Stimulated activated CD4-positive, alpha-beta T cell treated with anti-CD3 and anti-CD28 coated beads, Interleukin-1b, Interleukin-23, amount 100 ng/mL, for 48 hours (primary cell): ENCODE measurements at places on chromosomes 4 and X.

DNA sequence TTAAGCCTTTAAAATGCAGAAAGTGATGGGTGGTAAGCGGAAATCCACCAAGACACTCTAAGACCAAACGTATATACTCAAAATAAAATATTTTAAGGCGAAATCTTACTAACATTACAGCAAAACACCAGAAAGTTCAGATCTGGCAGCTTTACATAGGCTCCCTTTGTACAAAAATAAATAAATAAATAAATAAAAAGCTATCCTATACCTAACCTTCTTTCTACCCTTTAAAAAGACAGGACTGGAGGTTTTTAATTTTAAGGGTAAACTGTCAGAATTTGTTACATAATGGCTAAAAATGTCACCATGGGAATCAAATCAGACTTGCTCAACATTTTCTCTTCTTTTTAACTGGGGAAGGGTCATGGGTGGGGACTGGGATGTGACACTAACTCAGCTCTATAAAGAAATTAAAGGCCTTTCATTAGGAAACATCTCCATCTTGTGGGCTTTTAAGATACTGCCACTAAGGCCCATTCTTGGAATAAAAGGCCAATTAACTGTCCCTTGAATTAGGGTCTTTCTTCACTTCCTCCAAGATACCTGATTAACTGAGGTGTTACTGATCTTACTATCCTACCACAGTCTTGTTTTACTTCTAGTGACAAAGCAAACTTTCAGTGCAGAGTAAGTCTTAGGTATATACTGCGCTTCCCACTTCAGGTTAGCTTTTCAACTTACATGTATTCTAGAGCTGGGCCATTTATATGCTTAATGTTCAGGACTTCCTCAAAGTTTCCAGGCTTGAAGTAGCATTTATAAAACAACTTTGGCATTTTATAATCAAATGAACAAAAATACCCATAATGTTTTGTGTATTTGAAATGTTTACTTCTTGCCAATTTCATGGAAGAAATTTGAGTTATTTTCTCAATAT is 13.3 kb downstream of the HNRNPD start:
- no peak for DNase-seq

DNA sequence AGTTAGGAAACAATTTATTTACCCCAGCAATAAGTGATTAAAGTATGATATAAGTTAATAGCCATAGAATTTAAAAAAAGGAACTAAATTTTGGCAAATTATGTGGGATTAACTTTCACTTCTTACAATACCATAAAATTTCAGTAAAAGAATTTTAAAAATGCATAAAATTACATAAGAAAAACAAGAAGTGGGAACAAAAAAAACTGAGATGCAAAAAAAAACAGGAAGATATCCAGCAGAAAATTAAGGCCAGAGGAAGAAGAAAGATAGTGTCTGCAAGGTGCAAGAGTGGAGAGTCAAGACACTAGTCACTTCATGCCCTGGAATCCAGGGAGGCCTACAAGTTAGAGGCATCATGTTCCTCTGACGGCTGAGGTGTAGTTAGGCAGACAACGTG is 184.2 kb downstream of the GASK1B start:
- DNase-seq: no peak

GRCh38 chr4:7412554-7412912 is 22.2 kb downstream of the PSAPL1 start:
- DNase-seq: no peak

DNA sequence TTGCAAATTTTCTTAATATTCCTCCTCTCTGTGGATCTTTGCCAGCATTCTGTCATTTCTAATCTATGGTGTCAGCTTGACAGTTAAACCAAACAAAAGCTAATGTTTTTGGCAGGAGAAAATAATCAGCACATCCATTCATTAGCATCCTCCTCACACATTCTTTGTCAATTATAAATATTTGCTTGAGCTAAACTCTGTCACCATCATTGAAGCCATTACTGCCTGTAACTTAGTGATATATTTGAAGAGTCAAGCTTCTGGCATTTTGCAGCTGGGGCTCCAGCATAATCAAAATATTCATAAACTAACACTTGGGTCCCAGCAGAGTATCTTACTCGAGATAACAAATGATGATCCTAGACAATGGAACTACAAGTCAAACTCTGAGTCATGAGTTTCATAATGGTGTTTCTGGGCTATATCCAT is 126.1 kb downstream of the EIF4E start:
- no peak for DNase-seq

DNA sequence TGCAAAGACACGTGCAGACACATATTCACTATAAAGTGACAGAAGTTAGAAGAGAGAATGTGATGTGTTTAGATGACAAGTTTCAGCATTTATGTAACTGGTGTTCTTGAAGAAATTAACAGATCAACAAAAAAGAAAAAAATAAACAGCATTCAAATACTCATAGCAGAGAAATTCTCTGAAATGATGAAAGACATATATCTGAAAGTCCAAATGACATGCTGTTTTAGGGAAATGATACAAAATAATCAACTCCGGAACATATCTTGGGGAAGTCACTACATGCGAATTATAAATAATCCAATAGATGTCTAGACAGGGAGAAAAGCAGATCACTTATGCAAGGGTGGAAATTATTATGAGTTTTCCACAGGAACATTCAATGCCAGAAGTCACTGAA is 146.0 kb downstream of the SPANXN4 start:
- no peak for DNase-seq

GRCh38 chrX:107677501-107677901 is 49.2 kb downstream of the PRPS1 start:
- DNase-seq: no peak

DNA sequence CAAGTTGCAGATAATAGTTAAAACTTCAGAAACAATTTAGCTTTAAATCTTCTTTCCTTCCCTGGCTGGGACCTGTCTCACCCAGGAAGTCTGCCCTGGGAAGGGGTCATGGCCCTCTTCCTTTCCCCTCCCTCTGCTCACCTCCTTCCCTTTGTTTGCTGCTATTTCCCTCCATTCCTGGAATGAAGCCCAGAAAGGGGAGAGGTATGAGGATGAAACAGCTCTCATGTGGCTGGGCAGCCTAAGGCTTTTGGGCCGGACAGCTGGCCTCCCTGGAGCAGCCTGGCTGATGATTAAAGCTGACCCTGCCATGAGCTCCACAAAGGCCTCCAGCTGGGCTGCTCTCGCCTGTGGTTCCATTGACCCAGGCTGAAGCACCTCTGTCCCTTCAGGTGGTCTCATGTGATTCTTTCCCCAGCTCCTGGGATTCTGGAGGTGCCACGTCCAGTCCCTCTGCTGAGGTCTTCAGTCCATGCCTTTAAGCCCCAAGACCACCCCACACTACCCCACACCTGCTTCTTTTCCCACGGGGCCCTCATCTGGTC is 202.1 kb downstream of the PTTG2 start:
- no peak for DNase-seq

DNA sequence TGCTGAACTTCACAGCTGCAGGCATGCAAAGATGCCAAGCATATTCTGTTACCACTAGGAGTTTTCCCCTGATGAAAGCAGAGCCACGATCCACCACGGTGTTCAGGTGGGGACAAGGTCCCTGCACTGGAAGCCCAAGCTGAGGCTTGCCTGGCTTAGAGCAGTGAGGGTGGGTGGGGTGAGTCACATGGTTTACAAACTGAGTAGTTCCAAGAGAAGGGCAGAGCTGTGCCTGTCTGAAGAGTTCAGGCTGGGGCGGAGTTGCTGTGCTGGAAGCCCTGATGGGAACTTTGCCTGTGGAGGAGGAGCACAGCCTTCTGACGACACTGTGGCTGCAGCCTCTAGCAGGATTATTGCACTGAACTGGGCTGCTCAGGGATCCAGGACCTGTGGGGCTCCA is 45.5 kb downstream of the FAM9B start:
- DNase-seq: peak; percentile 17

DNA sequence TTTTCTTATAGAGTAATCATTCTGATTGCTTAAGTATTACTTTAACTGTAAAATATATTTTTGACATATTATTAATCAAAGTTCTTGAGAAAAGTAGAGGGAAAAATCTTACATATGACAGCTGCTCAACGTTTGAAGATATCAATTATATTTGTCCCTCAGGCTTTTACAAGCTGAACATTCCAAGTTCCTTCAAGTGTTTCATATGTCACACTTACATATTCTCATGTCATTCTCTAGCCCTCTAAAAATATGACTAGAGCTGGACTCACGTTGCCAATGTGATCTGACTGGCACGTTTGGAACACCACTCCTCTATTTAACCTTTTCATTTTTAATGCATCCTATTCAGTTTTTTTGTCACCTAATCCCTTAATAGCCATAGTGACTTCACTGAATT is 492.9 kb downstream of the PCDH18 start:
- DNase-seq: no peak

- DNase-seq: no peak
Observed at GRCh38 chr4:187814737-187815465, 180.7 kb upstream of the ZFP42 start.

GRCh38 chr4:182679533-182679932 is 237.7 kb downstream of the DCTD start:
- DNase-seq: no peak

GRCh38 chr4:79585834-79586233 is 177.8 kb upstream of the GK2 start:
- DNase-seq: no peak

- DNase-seq: peak; percentile 50
Observed at GRCh38 chrX:53682885-53683555, 3.5 kb downstream of the HUWE1 start.

- DNase-seq: no peak
Observed at GRCh38 chr4:123166023-123166422, 230.6 kb upstream of the SPRY1 start.

GRCh38 chr4:118155516-118155915 is 121.2 kb downstream of the NDST3 start:
- no peak for DNase-seq

DNA sequence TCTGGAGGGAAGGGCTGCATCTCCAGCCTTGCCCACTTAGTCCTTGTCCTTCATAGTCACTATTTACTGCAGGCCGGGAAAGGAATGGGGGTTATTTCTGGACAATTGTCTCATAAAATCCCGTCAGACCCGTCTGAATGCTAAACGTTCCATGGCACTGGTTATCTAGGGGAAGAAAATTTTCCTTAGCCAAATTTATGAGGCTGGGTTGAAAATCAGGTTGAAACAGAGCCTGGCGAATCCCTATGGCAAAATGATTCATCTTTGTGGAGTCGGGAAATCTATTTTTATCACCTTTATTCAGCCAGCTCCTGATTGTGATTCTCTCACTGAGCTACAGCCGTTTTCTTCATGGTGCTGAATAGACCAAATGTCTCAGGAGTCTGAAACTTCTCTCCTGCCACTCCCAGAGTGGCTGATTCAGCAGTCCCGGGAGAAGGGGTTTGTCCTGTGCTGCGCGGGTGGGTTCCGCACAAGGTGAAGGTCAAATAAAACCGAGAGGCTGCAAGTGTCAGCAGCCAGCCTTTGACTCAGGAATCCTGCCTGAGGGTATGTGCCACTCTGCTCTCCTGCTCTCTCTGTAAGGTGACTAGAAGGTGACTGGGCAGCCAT is 1.0 kb downstream of the LIMCH1 start:
- no peak for DNase-seq

DNA sequence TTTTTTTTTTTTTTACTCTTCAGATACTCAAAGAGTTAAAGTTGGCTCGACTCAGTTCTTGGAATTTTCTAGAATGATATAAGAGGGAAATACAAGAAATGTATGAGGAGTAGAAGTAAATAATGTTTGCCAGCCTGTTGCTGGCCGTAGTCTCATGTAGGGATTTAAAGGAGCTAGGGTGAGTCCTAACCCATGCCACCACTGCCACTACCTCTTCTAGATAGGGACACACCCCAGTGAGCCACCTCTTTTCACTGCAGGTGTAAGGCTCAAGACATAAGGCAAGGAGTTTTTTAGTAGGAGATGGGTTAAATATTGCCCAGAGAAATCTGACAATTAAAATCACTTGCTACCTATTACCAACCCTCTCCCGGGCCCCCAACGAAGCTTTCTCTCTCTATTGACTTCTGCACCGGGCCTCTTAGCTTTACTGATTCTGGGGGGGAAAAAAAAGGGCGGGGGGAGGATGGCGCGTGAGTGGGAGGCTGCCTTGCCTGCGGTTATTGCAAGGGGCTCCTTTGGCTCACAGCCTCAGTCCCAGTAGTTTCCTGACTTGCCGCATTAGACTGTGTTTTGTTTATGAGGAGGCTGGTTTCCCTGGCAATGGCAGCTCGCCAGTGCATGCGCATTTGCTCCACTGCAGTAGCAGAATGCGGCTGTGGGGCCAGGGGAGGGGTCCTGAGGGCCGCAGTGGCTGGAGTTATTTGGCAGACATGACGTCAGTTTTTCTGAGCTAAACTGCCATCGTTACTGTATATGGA is 3.0 kb downstream of the LINC00632 start:
- peak; percentile 3 for DNase-seq

GRCh38 chrX:17685026-17685425 is 52.3 kb upstream of the SCML1 start:
- no peak for DNase-seq

DNA sequence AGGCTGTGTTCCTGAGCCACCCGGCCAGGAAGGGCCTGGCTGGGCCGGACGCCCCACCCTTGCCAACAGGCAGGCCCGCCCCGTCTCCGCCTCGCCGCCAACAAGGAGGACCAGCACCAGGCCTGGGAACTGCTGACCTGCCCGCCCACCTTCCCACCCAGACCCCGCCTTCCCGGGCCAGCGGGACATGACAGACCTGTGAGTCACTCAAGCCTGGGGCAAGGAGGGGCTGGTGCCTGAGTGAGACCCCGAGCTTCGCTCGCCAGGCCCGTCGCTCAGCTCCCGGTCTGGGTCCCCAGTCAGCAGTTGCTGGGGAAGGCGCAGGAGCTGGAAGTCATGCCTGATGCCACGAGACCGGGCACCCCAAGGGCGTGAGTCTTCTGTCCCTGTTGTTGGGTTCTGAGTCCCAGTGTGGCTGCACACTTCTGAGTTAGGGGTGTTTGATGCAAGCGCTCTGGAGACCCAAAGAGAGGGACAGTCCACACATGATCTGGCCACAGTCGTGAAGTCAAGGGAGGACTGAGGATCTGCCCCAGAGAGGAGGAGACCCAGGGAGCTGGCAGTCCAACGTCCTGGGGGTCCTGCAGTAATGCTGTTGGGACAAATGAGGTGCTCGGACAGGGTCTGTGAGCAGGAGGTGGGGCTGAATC is at the start of gene DNASE1L1:
TSS of gene DNASE1L1 (minus strand) at position 33 of the 650 bp plus-strand sequence. CDS start 3,686 bp downstream, outside the sequence.
- DNase-seq: no peak

DNA sequence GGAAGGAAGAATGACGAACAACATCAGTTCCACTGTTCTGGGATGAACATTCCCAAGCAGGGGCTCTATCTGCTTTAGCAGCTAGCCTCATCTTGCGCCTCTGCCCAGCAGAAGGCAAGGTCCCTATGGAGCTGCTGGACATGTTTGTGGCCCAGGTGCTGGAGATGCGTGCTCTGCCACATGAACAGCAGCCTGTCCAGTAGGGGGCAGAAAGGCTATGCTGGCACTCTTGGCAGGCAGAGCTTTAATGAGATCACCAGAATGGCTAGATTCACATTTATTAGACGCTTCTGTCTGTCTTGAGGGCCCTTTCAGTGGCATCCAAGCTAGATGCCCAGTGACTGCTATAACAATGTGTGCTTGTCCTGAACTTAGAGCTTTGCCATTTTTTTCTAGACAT is 1826.0 kb downstream of the STIM2 start:
- DNase-seq: peak; percentile 4

- no peak for DNase-seq
Observed at GRCh38 chr4:5710065-5710960, 688 bp upstream of the EVC start.

- no peak for DNase-seq
Observed at GRCh38 chr4:160493206-160493605, 1390.3 kb downstream of the RAPGEF2 start.
